Left colon (tissue), 2 donors: ENCODE measurements at places on chromosomes 7 and 10. TPM values are rescaled to one million over a fixed set of nuclear protein-coding genes. Genes with fewer than 3 reads are reported as not detected.
A peak's percentile ranks its signal among the peaks of the same experiment; 100 is the strongest.

The OR9A2 gene
- not detected for total RNA-seq

The HEPACAM2 gene
- 86.8 TPM for total RNA-seq

The HECW1 gene
- total RNA-seq, result 0.58 TPM

The ASB10 gene
- not detected for total RNA-seq

The PLEKHA8 gene
- total RNA-seq, result 12.4 TPM

The GLI3 gene
- total RNA-seq, result 8.2 TPM

The FEZF1 gene
- total RNA-seq, result not detected

DNA sequence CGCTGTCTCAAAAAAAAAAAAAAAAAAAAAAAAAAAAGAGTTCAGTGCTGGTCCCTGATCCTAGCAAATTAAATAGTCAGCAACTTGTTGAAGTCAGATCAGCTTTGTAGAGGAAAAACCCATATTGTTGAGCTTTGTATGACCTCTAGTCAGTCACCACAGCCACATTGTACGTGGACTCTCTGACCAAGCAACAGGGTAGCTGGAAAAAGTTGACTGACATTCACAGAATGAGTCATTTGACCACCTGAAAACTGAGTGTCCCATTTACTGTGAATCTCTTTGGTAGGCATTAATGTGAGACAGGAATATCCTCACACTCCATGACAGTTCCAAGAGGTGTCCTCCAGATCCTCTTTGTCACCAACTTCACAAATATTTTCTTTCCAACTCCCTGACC lies 371.1 kb downstream of the LRRTM3 start:
- DNase-seq, result no peak

- DNase-seq, result no peak
Observed at GRCh38 chr10:441659-442058, 247.8 kb downstream of the DIP2C start.

GRCh38 chr7:103148131-103148993 lies 537 bp downstream of the NAPEPLD start:
- DNase-seq, result no peak

GRCh38 chr10:17212802-17213221 lies 11.3 kb upstream of the TRDMT1 start:
- DNase-seq, result no peak

DNA sequence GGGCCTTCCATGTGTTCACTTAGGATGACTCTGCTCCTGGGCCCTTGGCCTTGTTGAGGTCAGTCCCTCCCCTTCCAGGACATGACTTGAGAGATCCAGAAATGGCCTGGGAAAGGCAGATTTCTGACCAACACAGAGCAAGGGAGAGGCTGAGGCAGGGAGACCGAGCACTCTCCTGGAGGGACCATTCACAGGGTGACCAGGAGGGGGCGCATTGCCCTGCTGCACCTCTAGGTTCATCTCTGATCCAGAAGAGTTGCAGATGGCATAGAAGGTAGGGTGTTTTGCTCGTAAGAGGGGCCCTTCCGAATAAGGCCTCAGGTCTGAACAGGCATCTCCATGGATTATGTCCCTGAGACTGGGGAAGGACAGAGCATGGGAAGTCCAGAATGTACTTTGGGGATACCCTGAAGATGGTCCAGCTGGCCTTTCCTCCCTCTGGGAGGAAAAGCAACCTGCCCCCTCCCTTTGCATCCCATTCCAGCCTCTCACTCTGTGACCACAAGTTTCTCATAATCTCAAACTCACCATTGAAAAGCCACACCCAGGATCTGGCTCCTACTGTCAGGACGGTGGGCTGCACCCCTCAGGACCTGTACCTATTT lies 6.6 kb downstream of the DMBT1 start:
- DNase-seq, result peak; percentile 17

- no peak for DNase-seq
Observed at GRCh38 chr10:3769556-3769955, 15.5 kb downstream of the KLF6 start.

GRCh38 chr10:86963341-86963919 lies 4.9 kb upstream of the ADIRF start:
- DNase-seq, result no peak

DNA sequence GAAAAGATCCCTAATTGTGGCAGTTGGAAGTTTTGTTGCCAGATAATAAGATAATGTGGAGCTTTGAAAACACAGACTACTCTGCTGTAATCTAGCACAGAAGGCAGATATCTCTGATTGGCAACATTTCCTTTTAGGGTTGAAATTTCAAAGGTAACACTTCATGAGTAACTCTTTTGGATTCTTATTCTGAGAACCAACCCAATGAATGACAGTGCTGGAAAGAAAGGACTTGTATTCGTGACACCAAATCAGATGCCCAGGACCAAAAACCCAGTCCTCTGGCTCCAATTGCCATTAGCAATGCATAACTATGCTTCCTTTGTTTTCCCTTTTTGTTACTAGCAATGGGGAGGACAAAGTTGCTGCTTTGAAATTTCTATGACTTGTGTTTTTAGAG lies 41.0 kb upstream of the ELMO1 start:
- no peak for DNase-seq

DNA sequence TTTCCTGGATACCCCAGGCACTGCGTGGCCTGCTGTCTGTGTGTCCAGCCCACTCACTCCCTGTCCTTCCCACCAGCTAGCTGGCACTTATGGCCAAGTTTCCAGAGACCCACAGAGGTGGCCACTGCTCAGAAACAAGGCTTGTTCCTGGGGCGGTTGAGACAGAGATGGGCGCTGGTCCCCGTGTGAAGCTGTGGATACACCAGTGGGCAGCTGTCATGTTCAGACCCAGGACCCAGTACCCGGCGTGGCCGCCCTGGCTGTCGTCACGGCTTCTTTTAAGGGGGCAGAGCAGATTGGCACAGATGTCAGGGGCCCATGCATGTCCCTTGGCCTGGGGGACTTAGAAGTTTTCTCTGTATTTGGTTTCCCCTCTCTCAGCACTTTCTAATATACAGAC lies 36.3 kb downstream of the FOXL3 start:
- no peak for DNase-seq

- no peak for DNase-seq
Observed at GRCh38 chr10:16545116-16545736, 23.5 kb upstream of the C1QL3 start.

DNA sequence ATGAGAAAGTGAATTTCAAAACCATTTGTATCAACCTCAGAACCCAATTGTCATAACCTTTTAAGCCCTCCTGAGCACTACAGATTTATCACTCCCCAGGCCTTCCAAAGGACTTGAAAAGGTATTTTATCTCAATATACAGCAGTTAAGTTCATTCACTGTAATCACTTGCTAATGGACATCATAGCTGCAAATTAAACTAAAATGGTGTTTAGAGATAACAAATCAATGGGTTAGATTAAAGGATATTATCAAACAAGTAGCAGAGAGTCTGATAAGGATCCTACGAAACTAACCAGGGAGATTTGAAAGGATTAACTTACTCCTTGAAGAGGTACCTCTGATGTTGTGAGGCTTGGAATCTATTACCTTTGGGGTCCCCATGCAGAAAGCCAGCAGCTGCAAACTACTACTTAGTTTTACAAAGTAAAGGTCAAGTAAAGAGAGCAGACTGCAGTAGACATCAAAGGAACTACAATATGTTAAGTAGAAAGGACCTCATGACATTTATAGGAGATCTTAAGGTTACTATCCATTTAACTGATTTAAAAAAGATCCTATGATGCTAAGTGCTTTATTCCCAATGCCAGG lies 359.4 kb downstream of the SORCS1 start:
- DNase-seq, result no peak

- peak; percentile 86 for DNase-seq
Observed at GRCh38 chr10:79929409-79929904, 19.4 kb downstream of the SFTPD start.

DNA sequence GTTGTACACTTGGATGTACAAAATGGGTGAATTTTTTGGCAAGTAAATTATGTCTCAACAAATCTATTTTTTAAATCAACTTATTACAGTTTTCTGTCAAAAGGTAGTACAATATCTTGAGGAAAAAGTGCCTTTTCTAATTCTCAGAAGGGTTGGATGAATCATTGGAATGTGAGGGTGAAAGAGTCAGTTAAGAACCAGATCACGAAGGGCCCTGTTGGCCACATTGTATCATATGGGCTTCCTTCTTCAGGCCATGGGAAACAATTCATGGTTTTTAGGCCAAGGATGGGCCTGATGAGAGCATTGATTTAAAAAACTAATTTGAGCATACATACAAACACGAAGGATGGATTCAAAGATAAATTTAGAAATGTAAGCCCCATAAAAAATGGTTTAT lies 503.7 kb downstream of the TNS3 start:
- no peak for DNase-seq

GRCh38 chr10:14696821-14697220 lies 77.9 kb downstream of the FAM107B start:
- no peak for DNase-seq

DNA sequence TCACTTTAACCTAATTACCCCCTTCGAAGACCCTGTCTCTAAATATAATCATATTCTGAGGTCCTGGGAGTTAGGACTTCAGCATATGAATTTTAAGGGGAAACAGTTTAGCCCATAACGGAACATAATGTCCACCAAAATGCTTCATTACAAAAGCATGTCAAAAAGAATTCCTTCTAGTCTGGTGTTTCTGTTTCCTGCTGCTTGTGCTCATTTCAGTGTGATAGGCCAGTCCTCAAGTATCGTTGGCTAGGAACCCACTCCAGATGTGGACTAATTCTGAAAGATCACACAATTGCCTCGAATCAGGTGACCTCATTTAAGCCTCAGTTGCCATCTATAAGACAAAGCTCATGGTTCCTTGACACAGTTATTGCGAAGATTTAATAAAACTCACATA lies 29.6 kb downstream of the INPP5F start:
- no peak for DNase-seq

GRCh38 chr10:103069453-103070331 lies 123.4 kb downstream of the NT5C2 start:
- DNase-seq, result peak; percentile 44

GRCh38 chr10:112792487-112793201 lies 157.4 kb upstream of the TCF7L2 start:
- DNase-seq, result peak; percentile 55

DNA sequence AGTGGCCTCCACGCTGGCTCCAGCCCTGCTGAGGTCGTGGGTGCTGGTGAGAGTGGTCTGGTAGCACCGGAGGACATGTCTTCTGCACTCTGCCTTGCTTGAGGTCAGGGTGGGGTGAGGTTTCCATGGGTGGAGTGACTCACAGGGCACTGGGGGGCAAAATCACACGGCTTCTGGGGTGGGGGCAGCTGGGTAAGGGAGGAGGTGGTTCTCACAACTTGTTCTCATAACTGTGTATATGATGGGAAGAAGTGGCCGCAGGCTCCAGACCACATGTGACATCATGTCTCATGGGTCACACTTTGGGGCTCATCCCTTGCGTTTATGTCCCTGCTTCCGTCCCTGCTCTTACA lies 884 bp upstream of the PRF1 start:
- no peak for DNase-seq

DNA sequence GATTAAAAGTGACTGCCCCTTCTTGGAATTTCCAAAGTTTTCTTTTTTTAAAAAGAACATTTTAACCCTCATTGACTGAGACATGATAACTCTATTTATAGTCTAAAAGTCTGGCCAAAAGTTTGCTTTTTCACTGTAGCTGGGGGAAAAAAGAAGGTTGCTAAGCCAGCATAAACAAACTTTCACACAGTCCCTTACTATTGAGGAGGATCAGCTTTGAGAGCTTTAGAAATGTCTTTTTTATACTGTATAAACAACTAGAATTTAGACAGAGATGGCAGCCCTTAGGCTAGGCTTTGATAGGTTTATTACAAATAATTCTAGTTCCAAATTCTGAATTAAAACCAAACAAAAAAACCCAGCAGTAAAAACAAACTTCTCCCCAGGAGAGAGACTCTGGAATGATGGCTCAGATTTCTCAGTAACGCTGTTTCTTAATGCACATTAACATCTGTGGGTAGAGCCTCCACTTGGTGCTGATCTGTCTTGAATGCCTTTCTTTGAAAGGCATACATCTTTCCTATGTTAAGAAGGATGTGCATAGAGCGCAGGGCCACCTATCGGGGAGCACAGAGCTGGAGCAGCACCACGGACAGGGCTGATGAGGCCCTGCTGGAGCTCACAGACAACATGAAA lies 100.9 kb upstream of the PDLIM1 start:
- no peak for DNase-seq

GRCh38 chr10:86918022-86918471 lies 39.4 kb downstream of the MMRN2 start:
- DNase-seq, result no peak
